ENCODE measurements at places on chromosomes 5 and 9.

DNA sequence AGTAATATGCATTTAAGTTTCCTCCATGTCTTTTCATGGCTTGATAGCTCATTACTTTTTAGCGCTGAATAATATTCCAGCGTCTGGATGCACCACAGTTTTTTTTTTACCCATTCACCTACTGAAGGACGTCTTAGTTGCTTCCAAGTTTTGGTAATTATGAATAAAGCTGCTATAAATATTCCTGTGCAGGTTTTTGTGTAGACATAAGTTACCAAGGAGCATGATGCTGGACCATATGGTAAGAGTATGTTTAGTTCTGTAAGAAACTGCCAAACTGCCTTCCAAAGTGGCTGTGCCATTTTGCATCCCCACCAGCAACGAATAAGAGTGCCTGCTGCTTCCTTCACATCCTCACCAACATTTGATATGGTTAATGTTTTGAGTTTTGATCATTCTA is 195.6 kb downstream of the PIK3R1 start:
- DNase-seq: no peak

GRCh38 chr9:16325966-16326365 is 544.5 kb downstream of the BNC2 start:
- DNase-seq: no peak

- no peak for DNase-seq
Measured at GRCh38 chr9:76203373-76203772, 190.9 kb downstream of the RFK start.

- DNase-seq: no peak
Measured at GRCh38 chr5:39420482-39421145, 4.2 kb downstream of the DAB2 start.

DNA sequence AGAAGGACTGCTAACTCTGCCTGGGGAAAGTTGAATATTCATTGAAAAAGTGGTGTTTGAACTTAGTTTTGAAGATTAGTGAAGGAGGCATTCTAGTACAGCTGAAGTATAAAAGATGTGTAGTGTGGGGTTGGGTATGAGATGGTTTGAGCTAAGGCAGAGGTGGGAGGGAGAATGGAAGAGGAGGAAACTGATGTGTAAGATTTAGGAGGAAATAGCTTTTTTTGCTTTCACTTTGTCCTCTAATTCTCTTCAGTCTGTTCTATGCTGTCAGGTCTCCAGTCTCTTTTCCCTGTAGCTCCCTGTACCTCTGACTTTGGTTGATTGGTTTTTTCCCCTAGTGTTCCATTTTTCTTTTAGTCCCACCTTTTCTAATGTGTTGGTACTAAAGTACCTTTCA is 9.0 kb downstream of the CREBRF start:
- DNase-seq: no peak

- no peak for DNase-seq
Measured at GRCh38 chr5:4479426-4479825, 660.7 kb upstream of the ADAMTS16 start.

- DNase-seq: no peak
Measured at GRCh38 chr5:151259931-151260330, 6.9 kb downstream of the GM2A start.

GRCh38 chr9:122228568-122229484 is at the start of gene LHX6:
LHX6 (minus strand) TSS chr9:122228957; CDS start chr9:122228740, 217 bp downstream.
- peak; percentile 55 for DNase-seq

DNA sequence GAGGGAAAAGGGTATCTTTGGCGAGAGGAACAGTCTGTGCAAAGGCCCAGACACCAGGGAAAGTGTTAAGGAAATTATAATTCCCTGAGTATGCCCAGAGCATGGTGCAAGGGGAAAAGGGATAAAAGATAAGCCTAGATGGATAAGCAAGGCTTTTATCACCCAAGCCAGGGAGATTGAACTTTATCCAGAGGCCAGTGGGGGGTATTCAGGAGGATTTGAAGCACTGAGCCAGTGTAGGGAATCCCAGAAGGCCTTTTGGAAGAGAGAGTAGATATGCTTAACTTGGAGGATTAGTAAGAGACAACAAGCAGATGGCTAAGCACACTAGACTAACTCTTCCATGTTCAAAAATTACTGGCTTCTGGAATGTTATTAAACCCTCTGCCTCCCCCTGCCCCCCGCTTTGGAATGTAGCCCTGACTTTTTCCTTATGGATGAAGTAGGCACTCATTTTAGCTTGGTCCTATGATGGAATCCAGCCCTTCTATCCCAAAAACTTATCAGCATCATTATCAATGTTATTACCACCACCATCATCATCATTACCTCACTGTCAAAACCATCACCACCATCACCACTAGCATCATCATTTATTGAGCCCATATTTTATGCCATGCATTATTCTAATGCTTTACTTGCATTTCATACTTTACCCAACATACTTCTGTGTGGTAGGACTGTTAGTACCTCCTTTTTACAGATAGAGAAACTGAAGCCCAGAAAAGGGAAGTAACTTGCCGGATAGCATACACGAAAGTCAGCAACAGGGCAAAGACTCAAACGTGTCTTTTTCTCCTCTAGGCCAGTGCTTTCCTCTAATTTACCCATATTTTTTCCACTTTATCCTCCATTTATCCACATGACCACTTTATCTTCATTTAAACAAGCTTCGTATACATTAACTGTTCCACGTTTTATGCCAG is 237.0 kb downstream of the PAPPA start:
- peak; percentile 92 for DNase-seq

- no peak for DNase-seq
Measured at GRCh38 chr5:135650081-135650480, 71.3 kb upstream of the CXCL14 start.

- DNase-seq: no peak
Measured at GRCh38 chr9:5586391-5586802, 42.5 kb upstream of the RIC1 start.

DNA sequence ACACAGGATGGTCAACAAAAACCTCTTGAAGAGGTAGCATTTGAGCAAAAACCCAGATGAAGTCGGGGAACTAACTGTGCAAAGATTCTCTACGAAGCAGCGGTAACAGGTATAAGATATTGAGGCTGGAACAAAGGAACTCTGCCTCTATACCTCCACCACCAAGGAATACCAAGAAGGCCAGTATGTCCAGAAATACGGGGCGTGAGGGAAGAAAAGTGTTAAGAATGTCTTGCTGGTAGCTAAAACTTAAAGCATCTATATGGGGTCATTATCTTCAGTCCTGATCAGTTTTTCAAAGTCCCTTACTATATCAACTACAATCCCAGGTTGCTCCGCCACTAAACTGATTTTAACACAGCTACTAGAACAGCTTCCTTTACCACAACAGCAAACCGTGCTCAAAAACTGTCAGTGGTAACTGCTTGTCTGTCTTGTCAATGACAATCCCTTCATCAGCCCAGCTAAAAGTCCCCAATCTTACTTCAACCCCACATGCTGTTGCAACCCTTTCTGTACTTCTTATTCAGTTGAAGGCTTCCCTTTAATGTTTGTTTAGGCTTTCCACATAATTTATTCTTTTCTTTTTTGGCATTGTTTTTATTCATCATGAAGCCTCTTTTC is 9.4 kb downstream of the PAM start:
- DNase-seq: no peak

DNA sequence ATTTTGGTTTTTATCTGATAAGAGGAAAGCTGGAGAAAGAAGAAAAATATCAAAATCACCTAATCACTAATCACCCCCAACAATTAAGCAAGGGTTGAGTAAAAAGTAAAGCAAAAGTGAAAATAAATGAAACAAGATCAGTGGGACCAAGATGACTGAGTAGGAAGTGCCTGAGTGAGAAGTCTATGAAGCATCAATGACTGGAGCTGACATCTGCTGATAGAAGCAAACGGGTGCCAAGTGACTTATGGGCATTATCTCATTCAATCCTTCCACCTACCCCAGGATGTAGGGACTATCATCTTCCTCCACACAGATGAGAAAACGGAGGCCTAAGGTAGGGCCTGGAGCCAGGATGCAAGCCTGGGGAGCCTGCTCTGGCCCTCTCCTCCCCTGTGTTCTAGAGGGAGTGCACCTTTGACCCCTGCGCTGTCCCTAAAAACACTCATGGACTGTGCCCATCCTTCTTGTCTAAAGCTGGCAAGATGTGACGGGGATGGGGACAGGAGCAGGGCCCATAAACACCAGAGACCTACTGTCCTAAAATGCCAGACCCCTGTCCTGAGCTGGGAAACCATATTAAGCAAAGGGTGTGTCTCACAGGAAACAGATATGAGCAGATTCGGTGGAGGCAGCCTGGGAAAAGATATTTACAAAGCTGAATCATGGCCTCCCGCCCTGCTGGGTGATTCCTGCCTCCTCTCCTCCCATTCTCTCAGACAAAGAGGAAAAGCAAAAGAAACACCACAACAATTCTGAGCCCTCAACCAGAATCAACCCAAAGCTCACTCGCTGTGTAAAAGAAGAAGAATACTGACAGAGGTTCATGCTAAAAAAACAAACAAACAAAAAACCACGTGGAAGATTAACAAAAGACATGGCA is 116.0 kb downstream of the AUH start:
- DNase-seq: no peak

Measured in WERI-Rb-1 (cell line).